GM20000 (cell line): ENCODE measurements at places on chromosomes 12 and 14.
A peak's percentile ranks its signal among the peaks of the same experiment; 100 is the strongest.

DNA sequence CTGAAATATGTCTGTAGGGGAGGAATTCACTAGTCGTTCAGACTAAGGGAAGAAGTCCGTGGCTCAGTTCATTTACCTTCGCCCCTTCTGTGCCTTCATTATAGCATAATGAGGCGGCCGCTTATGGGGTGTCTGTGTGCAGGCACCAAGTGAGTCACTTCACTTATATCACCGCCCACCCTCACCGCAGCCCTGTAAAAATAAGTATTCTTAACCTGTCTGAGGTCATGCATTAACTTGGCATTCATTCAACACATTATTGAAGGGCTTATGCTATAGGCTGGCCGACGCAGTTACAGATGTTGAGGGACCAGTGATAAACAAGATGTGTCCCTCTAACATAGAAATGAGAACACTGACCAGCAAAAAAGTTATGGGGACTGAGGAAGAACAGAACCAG lies 47.7 kb upstream of the PTCSC3 start:
- no peak for DNase-seq

DNA sequence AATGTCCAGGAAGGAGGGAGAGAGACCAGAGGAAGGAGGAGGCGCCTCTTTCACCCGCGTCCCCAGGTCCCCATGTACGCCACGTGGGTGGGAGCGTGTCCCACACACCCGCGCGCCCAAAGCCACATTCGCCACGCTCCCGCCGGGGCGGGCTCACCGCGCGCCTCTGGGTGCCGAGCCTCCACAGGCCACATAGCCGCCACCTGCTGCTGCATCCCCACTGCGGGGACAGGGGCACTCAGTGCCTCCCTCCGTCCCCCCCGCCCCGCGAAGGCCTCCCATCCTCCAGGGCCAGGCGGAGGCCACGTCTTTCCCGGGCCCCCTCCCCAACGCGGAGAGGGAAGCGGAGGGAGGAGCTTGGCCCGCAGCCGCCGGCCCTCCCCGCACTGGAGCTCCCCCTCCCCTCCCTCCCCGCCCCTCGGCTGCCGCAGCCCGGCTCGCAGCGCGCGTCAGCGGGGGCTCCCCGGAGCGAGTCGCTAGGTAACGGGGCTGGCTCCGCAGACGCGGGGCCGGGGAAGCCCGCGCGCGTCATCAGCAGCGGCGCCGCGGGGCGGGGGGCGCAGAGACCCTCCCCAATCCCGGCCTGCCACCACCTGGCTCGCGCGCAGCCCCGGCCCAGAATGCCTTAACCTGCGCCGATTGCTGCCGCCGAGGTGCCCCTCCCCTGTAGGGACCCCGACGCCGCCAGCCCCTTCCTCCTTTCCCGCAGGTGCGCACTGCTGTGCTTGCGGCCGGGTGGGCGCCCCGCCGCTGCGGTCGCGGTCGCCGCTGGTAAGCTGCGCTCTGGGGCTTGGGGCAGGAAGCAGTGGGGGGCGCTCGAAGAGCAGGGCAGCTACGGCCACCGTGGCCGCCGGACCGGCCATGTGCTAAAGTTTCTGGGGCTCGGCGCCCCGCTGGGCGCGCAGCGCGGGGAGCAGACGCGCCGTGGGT lies 536 bp upstream of the TUNAR start:
- peak; percentile 42 for DNase-seq

- DNase-seq, result no peak
Measured at GRCh38 chr14:76348898-76349297, 27.0 kb upstream of the ESRRB start.

GRCh38 chr14:49933704-49934103 lies 40.8 kb downstream of the ARF6 start:
- DNase-seq, result no peak

GRCh38 chr12:21608196-21608595 lies 3.5 kb upstream of the GYS2 start:
- no peak for DNase-seq

- no peak for DNase-seq
Measured at GRCh38 chr12:6206327-6206726, 6.1 kb downstream of the CD9 start.
